Stimulated activated CD4-positive, alpha-beta T cell treated with anti-CD3 and anti-CD28 coated beads, TNF-alpha, amount 100 ng/mL, for 4 hours (primary cell): ENCODE measurements at places on chromosomes 12 and 14.

DNA sequence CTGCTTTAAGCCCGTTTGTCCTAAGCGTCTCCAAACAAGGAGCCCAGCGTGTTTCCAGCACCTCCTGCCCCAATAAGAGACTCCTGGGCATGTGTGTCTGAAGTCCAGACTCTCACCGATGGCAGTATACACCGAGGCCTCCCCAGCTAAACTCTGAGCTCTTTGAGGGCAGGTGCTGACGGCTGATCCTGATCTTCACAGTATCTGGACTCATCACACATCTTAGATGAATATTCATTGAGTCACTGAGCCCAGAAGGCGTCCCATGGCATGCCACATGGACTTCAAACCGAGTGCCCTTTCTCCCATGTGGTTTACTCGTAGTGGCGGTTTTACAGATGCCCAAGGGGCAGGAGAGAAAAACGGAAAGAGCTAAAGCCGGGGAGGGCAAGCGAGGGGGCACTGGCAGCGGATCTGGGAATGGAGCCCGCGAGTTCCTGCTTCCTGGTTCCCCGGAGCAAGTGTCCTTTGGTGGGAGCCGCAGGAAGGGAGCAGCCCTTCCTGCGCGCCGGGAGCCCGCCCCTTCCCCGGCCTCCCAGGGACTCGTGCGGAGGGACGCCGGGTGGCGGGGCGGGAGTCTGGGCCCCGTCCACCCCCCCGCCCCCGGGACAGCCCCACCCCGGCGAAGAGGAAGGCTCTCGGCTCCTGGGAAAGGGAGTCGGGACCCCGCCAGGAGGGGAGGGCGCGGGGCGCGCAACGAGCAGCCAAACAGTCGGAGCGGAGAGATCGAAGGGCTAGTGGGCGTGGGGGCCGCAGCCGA, 585 bp upstream of the TEAD4 start:
- no peak for DNase-seq

DNA sequence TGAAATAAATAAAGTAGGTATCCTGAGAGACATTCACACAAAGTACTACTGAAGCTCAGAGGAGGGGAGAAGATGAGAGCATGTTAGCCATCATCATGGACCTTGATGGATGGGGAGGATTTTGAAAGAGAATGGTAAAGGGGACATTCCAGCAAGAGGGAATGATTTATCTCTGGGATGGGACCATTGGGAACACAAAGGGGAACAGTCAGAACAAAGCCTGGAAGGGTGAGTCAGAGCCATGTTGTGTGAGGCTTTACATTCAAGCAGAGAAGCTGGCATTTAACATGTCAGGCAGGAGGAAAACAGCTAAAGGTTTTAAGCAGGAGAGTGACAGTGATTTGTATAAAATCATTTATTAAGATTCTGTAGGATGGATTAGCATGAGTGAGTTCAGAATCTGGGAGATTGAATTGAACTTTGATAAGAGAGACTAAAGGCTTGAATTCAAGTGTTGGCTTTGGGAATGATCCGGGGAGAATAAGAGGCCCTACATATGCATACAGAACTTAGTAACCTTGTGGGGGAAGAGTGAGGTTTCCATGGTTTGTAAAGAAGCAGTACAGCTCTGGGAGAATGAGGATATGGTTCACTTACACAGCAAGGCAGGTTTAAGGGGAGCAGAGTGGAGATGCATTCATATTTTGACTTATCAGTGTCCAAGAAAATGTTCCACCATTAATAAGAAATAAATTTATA, 174.4 kb downstream of the SYT10 start:
- DNase-seq = no peak

DNA sequence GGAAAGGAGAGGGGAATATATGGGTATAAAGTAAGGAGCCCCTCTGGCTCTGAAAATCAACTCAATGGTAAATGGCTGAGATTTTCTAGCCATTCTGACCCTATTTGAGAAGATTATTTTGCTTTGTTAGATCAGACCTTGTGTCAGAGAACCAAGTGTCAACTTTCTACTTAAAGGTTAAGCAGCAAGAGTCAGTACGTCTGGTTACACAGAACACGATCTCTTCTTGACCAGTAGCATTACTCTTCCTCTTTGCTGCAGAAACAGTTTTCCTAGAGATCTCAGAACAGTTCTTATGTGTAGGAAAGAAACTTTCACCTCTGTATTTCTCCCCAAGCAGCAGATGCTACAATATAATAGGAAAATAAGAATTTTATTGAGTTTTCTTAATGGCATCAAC, 47.4 kb upstream of the BTG1 start:
- DNase-seq = no peak

DNA sequence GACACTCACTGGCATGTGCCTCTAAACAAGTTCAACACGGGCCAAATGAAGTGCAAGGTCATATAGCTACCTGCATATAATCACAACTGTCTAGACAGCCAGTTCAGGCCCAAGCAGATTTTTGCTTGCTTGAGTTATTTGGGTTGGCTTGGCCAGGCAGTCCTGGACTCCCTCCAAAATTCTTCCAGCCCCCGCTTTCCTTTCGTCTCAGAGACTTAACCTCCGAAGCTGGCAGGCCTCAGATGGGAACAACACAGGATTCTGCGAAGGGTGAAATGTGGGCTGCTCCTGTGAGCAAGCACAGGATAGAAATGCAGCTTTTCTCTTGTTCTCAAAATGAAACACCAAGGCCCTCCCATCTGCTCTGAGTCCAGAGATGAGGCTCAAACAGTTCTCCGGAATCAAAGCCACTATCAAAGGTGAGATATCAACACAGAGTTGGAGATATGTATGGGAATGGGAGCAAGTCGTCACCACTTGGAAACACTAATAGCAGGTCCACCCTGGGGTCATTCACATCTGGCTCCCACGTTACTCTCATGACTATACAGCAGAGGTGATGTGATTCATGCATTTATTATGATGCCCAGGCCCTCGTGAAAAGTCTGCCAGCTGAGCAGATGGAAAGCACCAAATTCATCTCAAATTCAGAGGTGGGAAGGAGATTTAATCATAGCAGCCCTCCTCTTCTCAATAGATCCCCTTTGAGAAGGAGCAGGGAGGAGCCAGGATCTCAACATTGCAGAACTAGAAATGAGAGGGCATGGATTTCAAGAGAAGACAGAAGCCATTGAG, 389.8 kb downstream of the NUAK1 start:
- no peak for DNase-seq

- DNase-seq = no peak
Measured at GRCh38 chr14:96089401-96089800, 50.2 kb downstream of the C14orf132 start.

DNA sequence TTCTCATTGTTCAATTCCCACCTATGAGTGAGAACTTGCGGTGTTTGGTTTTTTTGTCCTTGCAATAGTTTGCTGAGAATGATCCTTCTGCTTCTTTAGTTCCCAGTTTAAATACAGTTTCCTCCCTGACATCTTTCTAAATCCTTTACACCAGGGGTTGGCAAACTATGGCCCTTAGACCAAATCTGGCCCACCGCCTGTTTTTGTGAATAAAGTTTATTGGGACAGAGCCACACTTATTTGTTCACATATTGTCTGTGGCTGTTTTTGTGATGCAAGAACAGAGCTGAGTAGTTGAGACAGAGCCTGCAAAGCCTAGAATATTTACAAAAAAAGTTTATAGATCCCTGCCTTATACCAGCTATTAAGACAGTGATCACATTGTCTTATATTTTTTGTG, 53.7 kb downstream of the SERPINA10 start:
- DNase-seq = no peak

DNA sequence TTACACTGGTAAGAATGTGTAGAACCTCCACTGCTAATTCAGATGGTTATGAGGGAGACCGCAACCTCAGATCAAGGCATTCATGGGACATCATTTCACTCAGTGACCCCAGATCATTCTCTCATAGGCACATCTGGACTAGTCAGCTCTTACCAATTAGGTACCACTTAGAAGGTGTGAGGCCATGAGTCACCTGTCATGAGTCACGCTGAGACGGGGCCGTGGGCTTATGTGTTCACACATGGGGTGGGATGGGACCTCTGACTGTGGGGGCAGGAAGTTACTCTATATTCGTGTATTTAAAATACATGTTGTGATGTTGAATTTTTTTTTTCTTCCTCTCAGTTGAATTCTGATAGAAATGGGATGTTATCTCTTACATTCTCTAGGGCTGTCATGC, 55.9 kb downstream of the CCDC92 start:
- DNase-seq = peak; percentile 50

- no peak for DNase-seq
Measured at GRCh38 chr12:117643971-117644370, 282.5 kb upstream of the NOS1 start.

- no peak for DNase-seq
Measured at GRCh38 chr12:25977047-25977446, 18.6 kb downstream of the RASSF8 start.

DNA sequence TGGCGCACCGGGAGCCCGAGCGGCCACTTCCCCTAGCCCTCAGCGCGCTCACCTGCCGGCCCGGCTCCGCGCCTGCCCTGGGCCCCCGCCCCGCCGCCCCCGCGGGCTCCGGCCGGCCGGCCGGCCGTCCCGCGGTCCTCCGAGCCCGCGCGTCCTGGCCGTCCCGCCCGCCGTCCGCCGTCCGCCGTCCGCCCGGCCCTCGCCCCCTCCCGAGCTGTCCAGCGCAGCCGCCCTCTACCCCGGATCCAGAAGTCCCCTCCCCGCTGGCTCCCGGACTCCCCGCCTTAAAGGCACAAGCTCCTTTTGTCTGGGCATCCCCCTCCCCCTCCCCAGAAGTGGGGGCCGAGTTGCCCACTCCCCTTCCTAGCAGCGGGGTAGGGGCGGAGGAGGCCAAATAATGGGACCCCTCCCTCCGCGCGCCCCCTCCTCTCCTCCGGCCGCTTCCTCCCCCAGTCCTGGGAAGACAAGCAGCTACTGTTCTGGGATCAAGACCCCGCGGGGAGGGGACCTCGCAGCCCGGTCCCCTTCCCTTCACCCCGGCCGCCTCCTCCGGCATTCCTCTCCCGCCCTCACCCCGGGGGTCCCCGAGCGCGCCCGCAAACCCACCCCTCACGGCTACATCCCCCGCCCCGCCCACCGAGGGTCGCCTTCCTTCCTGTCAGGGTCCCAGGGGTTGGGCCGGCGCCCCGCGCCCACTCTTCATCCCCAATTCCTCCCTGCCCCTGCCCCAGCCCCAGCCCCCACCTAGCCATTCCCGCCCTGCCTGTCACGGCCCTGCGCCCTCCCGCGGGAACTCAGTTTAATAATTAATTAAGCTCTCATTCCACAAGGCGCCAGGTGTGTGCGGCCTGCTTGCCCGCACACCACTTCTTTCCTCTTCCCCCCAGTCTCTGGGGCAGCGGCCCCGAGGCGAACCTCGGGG, at the start of gene ADCY6:
Gene ADCY6 (minus strand): TSS at position 236 of the 922 bp plus-strand sequence. CDS start 5,655 bp downstream, outside the sequence.
- no peak for DNase-seq

DNA sequence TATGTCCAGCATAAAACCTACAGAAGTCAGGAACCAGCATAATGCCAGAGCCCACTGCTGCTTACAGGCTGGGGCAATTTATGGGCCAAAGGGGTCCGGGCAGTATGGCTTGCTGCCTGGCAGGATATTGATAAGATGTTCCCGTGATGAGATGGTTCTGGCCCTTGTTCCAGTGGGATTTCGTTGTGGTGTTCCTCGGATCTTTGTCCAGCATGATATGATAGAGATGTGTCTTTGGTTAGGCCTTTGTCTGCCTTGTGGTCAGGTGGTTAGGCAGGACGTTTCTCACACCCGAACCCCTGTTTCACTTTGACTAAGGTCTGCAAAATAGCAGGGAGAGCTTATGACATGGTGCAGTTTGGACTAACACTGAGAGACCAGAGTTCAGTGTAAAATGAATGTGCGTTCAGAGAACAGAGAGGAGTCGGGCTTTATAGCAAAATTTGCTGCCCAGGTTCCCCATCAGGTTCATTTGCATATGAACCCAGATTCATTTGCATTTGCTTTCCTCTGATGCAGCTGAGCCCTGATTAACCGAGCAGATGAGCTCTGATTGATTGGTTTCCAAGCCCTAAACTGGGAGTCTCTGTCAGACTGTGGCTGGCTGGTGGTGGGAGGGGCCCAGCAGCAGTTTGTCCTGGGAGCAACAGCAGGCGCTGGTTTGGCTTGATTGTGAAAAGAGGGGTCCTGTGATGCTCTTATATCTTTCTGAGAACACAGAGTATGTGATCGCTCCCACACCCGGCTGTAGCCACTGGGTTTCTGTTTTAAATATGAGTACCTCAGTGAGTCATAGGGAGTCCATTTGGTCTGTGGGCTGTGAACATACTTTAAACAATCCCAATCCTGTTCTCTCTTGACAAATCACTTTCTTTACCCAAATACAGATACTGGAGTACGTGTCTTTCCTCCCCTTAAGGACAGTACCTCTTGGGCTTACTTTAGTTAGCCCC, 156.3 kb upstream of the PZP start:
- DNase-seq = peak; percentile 5

DNA sequence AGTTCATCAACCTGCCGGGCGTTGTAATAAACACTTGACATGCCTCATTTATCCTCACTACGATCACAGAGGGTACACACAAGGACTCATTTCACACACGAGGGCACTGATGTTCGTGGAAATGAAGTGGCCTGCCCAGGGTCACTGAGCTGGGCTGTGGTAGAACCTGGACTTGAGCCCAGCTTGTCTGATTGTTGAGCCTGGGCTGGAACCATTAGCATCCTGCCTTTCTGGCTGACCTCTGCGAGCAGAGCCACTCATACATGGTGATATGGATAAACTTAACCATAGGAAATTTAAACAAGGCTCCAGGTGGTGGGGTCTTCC, 16.6 kb upstream of the JDP2 start:
- DNase-seq = no peak

GRCh38 chr14:22653012-22653621, 9.0 kb upstream of the OR6J1 start:
- no peak for DNase-seq

- DNase-seq = no peak
Measured at GRCh38 chr12:47863985-47864384, 40.8 kb downstream of the VDR start.

GRCh38 chr12:90098132-90098779, 389.6 kb upstream of the ATP2B1 start:
- DNase-seq = no peak

DNA sequence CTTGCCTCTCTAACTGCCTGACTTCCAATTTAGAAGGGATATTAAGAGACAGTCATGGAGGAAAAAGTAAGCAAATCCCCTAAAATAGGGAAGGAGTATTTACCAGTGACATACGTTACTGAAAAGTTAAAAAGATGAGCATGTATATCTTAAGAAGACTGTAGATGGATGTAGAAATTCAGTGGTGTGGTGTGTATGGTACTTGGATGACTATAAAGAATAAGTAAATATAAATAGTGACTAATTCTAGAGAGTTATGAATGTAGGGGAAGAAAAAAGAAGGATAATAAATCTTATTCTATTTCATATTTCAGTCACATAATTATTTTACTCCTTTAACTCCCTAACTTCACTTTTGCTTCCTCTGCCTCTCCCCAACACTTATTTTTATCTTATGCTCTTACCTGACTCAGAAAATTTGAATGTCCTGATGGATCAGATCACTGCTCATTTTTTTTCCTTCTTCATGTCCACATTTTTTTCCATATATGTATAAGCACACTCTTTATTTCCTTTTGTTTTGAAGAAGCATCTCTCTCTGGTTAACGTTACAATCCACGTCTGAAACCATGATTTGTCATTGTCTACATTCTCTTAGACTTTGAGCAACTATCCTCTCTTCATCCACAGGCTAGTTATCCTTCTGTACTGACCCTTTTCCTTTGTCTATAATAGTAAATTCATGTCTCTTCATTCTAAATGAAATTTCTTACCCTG, 422.7 kb upstream of the SYT1 start:
- no peak for DNase-seq

- no peak for DNase-seq
Measured at GRCh38 chr12:120791669-120792176, 66.1 kb downstream of the ACADS start.

GRCh38 chr12:71315328-71315985, 124.1 kb upstream of the LGR5 start:
- no peak for DNase-seq
